ENCODE measurements at places on chromosomes 16 and 17. TPM values are rescaled to one million over a fixed set of nuclear protein-coding genes. Genes with fewer than 3 reads are reported as not detected.

Gene ZNF423
- 8.5 TPM for total RNA-seq

Gene KRTAP2-3
- not detected for total RNA-seq

Gene SEC14L5
- 0.28 TPM for total RNA-seq

Gene KARS1
- total RNA-seq = 100 TPM

Gene HOXB4
- total RNA-seq = 0.52 TPM

Gene TOP2A
- total RNA-seq = 3.7 TPM

Gene ALOX12
- not detected for total RNA-seq

Gene SNAI3
- 1.0 TPM for total RNA-seq

All from right atrium auricular region (tissue), 2 donors.